Epithelial cell of proximal tubule (primary cell): ENCODE measurements at places on chromosomes 5 and 9. TPM values are rescaled to one million over a fixed set of nuclear protein-coding genes. Genes with fewer than 3 reads are reported as not detected.

MPDZ gene
- 14.0 and 18.4 TPM in 2 replicates for total RNA-seq

KIF4B gene
- not detected in 2 replicates for total RNA-seq

NOP16 gene
- total RNA-seq, result 23.5 and 42.7 TPM in 2 replicates

PTGS1 gene
- 2.2 and 6.0 TPM in 2 replicates for total RNA-seq

GBGT1 gene
- 9.8 and 10.0 TPM in 2 replicates for total RNA-seq
